ENCODE measurements at places on chromosomes 7 and 10.

- no peak for DNase-seq
Observed at GRCh38 chr7:49708590-49708989, 64.8 kb upstream of the VWC2 start.

DNA sequence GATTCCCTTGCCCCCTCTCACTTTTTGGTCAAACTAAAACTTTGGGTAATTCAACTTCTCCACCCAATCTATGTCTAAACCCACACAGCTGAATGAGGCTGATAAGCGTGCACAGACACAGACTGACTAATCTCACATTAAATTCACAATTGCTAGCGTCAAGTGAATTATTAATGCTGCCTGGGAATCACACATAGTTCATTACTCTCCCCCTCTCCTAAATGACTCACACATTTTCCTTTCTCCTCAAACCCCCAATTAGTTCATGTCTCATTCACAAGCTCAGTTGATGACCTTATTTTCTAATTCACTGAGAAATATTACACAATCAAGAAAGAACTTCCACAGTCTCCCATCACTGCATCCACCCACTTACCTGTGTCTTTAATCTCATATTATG lies 14.5 kb downstream of the KLF14 start:
- no peak for DNase-seq

- no peak for DNase-seq
Observed at GRCh38 chr10:129236274-129236691, 230.8 kb upstream of the MGMT start.

- no peak for DNase-seq
Observed at GRCh38 chr10:30043476-30044270, 15.7 kb downstream of the JCAD start.

GRCh38 chr10:34742456-34742855 lies 72.6 kb downstream of the PARD3 start:
- no peak for DNase-seq

GRCh38 chr10:13593535-13593934 lies 6.8 kb downstream of the PRPF18 start:
- DNase-seq: peak; percentile 57

DNA sequence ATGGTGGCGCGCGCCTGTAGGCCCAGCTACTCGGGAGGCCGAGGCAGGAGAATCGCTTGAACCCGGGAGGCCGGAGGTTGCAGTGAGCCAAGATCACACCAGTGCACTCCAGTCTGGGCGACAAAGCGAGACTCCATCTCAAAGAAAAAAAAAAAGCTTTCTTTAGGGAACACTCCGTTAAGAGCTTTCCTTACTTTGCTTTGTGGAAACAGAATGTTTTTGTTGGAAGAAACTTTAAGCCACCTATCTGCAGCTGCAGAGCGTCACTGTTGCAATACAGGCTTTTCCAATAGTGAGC lies 641 bp upstream of the TPK1 start:
- DNase-seq: no peak

DNA sequence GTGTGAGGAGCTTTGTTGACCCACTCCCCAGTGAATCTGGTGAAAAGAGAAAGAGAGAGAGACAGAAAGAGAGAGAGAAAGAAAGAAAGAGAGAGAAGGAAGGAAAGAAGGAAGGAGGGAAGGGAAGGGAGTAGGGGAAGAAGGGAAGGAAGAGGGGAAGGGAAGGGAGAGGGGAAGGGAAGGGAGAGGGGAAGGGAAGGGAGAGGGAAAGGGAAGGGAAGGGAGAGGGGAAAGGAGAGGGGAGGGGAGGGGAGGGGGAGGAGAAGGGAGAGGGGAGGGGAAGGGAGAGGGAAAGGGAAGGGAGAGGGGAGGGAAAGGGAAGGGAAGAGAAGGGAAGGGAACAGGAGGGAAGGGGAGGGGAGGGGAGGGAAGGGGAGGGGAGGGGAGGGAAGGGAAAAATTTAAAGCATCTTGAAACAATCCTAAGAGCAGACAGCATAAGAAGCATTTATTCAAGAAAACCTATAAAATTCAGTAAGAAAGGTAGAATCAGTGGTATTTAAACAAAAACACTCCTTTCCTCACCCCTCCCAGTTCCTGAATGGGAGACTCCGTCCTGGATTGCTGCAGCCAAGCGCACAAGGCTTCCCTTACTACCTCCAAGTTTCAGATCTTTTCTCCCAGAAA lies 846.2 kb upstream of the POM121L12 start:
- DNase-seq: no peak

GRCh38 chr7:26186364-26187311 lies 13.9 kb downstream of the HNRNPA2B1 start:
- DNase-seq: no peak

GRCh38 chr10:58157076-58157766 lies 110.5 kb downstream of the IPMK start:
- DNase-seq: peak; percentile 98

DNA sequence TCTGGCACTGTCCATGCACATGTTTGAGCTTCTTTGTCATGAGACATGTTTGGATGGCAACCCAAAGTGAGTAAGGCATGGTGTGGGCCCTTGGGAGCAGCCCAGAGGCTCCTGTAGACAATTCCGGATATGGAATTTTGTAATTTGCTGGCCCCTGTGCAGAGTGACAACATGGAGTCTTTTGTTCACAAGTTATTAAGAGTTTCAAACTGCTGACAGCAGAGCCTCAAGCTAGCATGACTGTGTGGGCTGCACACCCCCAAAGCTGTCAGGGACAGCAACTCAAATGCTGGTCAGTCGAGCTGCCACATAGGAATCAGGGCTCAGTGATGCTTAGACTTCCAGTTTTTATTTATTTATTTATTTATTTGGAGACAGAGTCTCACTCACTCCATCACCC lies 7.0 kb upstream of the MYL7 start:
- DNase-seq: no peak

GRCh38 chr10:47282005-47282656 lies 17.9 kb upstream of the GDF10 start:
- DNase-seq: no peak

- peak; percentile 96 for DNase-seq
Observed at GRCh38 chr10:11875494-11876281, 52.5 kb downstream of the PROSER2 start.

DNA sequence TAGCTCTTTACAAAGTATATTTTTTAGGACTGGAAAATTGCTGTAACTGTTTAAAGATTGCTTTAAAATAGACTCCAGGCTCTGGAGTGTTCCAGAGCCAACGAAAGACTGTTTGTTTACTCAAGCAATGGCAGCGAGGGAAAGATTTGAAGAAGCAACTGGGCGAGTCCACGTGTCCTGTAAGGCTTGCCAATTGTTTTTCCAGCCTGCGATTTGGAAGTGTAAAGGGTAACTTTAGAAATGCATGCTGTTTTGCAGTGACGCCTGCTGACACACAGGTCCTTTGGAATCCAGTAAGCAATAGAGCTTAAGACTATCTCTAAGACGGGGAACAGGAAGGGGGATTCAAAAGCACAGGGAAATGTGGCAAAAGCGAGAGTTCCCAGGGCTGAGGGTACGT lies 55.8 kb downstream of the TACC2 start:
- DNase-seq: peak; percentile 68

- peak; percentile 27 for DNase-seq
Observed at GRCh38 chr7:78499283-78499682, 700.7 kb downstream of the PHTF2 start.

DNA sequence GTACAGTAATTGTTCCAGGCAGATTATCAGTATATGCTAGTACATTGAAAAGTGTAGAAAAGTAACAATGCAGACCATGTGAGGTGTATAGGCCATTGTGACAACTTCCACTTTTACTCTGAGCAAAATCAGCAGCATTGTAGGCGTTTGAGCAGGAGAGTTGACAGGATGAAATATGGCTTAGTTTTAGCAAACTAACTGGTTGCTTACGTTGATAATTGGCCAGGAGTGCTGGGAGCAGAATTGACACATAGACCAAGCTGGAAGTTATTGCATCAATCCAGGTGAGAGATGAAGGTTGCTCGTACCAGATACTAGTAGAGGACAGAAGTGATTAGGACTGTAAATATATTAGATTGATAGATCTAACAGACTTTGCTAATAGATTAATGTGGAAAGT lies 46.0 kb downstream of the LCOR start:
- no peak for DNase-seq

- DNase-seq: no peak
Observed at GRCh38 chr7:96998744-96999143, 6.6 kb upstream of the DLX6 start.

DNA sequence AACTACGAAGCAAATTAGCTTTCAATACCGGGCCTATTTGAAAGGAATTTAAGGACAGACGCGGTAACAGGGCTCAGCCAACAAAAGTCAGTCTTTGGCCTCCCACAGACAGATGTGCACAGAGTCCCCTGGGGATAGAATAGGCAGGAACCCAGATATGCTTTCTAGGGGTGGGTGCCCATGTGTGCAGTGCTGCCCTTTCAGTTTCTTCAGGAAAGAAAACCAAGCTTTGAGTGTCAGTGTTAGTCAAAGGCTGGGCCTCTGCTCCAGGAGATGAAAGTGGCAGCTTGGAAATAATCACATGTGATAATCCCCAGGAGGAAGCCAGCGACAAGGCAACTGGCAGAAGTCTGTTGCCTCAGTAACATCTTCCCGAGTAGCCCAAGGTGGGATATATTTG lies 43.8 kb upstream of the CSTF2T start:
- DNase-seq: peak; percentile 22

GRCh38 chr10:117107238-117107637 lies 30.8 kb downstream of the VAX1 start:
- no peak for DNase-seq

DNA sequence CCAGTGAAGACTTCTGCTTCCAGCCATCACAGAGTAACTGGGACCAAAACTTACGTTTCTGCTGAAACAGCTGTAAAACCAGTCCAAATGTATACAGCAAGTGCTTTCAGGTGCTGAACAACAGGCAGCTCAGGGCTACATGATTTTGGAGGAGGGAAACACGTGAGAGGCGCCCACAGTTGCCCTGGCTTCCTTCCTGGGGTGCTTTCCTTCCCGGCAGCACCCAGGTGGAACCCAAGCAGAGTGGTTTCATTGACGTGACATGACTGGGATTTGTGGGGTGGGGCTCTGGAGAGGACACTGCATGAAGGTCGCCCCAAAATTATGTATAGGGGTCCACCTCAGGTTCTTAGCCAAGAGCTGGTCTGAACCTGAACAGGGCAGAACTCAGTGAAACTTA lies 34.2 kb downstream of the IL2RA start:
- DNase-seq: no peak

Data from myocyte (in vitro differentiated cells).